ENCODE measurements at places on chromosomes 12 and 14.
A peak's percentile ranks its signal among the peaks of the same experiment; 100 is the strongest.

- DNase-seq: peak; percentile 23
Observed at GRCh38 chr12:19893514-19893913, 454.2 kb downstream of the AEBP2 start.

GRCh38 chr14:24705840-24706239, 71.8 kb upstream of the GZMB start:
- DNase-seq: no peak

GRCh38 chr12:114194956-114195355, 211.0 kb downstream of the TBX5 start:
- no peak for DNase-seq

DNA sequence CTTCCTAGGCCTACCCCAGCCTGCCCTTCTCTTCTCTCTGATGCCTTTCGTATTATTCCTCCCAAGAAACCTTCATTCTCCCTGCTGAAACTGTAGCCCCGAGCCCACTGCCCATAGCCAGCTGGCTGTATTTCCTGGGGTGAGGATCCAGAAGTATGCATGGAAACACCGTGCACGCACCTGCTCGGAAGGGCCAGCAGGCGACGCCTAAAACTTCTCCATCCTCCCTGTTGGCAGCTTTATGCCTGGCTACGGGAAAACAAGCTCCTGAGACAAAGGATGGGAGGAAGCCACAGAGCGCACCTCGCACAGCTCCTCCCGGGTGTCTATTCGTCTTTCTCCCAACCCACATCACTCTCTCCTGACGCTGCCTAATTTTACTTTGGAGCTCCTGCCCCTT, 69.0 kb upstream of the CAPRIN2 start:
- no peak for DNase-seq

GRCh38 chr14:88163731-88164255, 158.9 kb downstream of the GPR65 start:
- no peak for DNase-seq

- DNase-seq: no peak
Observed at GRCh38 chr12:90333939-90334338, 621.0 kb downstream of the CCER1 start.

DNA sequence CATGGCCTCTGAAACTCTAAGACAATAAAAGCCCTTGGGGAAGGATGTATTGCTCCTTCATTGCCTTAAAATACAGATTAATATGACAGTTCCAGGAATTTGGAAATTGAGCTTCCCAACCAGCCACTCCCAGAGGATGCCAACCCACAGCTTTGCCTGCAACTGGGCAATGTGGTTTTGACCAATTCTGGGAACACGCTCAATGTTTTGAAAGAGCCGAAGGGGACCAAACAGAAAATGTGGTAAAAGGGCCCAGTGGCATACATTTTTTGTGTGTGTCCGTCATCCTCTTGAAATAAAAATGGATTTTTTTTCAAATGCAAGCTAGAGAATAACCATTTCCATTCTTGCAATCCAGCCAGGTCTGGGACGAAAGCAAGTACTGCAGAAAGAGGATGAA, 88.3 kb upstream of the PLEKHG7 start:
- no peak for DNase-seq

DNA sequence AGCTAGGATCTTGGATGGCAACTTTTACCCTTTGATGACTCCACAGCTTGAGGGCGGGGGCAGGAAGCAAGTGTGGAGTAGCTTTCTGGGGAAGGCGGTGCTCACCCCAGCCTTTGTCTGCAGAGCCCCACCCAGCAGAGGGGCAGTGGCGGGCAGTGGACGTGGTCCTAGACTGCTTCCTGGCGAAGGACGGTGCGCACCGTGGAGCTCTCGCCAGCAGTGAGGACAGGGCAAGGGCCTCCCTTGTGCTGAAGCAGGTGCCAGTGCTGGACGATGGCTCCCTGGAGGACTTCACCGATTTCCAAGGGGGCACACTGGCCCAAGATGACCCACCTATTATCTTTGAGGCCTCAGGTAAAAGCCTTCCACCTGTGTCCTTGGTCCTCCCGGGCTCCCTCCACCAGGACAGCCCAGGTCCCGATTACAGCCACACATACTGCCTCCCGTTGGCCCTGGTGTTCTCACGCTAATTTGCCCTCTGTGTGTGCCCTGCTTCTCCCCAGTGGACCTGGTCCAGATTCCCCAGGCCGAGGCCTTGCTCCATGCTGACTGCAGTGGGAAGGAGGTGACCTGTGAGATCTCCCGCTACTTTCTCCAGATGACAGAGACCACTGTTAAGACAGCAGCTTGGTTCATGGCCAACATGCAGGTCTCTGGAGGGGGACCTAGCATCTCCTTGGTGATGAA, 1.2 kb downstream of the TAPBPL start:
- no peak for DNase-seq

- no peak for DNase-seq
Observed at GRCh38 chr14:64953661-64954060, 11.1 kb upstream of the GPX2 start.
